ENCODE measurements at places on chromosomes 5 and 9. TPM values are rescaled to one million over a fixed set of nuclear protein-coding genes. Genes with fewer than 3 reads are reported as not detected.

Gene GABRA6
- not detected for total RNA-seq

Gene PTPDC1
- total RNA-seq, result 4.2 TPM

Gene RHOBTB3
- total RNA-seq, result 10.4 TPM

Gene SPATA31E1
- total RNA-seq, result not detected

Data from A549 treated with RU486 at 1 μM for 4 hours (cell line).